ENCODE measurements at places on chromosomes 1 and 21.

DNA sequence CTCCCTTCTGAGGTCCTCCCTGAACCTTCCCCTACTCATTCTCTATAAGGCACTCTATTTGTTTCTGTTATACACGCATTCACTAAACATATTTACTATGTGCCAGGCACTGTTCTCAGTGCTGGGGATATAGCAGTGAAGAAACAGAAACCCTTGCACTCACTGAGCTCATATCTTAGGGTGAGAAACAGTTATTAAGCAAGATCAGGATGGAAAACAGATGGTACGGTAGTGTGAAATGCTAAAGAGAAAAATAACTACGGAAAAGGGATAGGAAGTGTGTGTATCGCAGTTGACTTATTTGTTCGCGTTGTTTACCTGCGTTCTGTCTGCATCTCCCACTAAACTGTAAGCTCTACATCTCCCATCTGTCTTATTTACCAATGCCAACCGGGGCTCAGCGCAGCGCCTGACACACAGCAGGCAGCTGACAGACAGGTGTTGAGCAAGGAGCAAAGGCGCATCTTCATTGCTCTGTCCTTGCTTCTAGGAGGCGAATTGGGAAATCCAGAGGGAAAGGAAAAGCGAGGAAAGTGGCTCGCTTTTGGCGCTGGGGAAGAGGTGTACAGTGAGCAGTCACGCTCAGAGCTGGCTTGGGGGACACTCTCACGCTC is 572 bp downstream of the CYB5RL start:
- DNase-seq: no peak

- no peak for DNase-seq
Observed at GRCh38 chr21:32046191-32046590, 173.4 kb downstream of the HUNK start.

GRCh38 chr1:40857737-40858136 is 4.4 kb downstream of the CITED4 start:
- DNase-seq: no peak

- DNase-seq: no peak
Observed at GRCh38 chr1:226292874-226293552, 16.0 kb downstream of the LIN9 start.

DNA sequence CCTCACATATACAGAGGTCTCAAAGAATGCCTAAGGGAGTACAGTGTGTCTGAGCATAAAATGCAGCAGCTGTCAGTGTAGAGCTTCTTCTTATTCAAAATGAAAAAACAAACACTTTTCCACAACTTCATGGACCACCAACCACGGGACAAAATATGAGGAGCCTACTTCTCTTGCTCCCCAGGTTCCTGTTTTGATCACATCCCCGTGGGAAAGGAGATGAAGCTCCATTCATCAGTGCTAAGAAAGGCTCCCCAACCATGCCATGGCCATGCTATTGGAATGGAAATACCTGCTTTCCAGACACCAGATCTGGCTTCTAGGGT is 383 bp downstream of the CD48 start:
- no peak for DNase-seq

GRCh38 chr1:70487910-70488665 is 77.0 kb downstream of the CTH start:
- DNase-seq: no peak

- no peak for DNase-seq
Observed at GRCh38 chr1:30478283-30478682, 245.1 kb downstream of the MATN1 start.

DNA sequence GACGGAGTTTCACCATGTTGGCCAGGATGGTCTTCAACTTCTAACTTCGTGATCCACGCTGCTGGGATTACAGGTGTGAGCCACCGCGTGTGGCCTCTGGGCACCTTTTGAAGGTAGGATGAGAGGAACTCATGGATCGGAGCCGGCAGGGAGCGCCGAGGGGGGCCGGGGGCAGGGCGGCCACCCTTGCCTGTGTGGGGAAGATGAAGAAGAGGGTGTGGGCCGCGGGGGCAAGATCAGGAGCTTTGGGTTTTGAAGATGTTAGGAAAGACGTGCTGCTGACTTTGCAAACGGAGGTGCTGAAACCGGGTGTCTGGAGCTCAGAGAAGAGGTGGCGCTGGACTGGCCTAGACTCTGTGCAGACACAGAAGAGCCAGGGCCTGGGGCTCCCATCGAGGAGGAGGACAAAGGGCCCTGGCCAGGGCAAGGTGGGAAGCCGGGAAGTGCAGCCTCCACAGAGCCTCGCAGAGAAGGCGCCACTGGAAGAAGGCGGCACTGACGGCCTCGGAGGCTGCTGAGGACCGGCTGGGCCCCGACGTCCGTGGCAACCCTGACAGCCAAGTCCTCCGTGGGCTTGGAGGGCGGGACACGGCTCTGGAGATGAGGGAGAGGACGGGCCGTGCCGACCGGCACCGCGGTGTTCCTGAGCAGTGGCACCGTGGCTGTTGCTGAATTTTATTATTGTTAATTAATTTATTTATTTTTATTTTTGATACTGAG is 13.7 kb downstream of the RNF223 start:
- DNase-seq: no peak

DNA sequence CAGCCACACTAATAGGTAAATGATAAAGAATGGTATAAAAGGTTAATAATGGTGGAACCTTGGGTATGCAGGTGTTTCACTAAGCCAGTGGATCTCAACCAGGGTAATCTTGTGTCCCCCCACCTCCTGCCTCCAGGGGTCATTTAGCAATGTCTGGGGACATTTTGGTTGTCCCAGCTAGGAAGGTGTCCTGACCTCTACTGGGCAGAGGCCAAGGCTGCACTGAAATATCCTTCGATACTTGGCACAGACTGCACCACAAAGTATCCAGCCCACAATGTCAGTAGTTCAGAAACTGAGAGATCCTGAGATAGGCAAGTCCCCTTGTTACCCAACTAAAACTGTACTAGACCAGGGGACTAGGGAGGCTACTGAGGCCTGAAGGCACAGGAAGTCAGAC is 113.6 kb upstream of the TIAM1 start:
- DNase-seq: no peak

DNA sequence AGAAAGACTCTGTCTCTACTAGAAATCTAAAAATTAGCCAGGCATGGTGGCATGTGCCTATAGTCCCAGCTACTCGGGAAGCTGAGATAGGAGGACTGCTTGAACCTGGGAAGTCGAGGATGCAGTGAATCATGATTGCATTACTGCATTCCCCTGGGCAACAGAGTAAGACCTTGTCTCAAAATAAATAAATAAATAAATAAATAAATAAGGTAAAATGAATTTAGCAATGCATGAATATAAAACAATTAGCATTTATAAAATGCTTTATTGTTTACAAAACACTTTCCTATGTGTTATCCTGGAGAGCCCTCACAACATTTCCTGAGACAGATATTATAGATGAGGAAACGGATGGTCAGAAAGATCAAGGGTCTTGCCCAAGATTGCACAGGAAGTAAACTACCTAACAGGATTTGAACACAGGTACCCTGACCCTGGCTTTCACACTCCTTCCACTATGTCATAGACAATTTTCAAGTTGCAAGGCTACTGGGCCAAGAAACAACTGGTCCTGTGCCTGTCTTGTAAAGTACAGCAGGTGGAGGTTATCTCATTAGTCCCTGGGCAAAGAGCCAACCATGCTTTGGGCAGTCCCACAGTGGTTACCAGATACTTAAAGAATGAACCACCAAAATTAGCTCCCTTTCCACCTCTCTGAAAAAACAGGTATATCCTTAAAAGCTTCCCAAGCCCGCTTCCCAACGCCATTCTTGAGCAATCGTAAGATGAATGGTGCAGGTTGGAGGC is 15.4 kb upstream of the VSIG8 start:
- DNase-seq: no peak

DNA sequence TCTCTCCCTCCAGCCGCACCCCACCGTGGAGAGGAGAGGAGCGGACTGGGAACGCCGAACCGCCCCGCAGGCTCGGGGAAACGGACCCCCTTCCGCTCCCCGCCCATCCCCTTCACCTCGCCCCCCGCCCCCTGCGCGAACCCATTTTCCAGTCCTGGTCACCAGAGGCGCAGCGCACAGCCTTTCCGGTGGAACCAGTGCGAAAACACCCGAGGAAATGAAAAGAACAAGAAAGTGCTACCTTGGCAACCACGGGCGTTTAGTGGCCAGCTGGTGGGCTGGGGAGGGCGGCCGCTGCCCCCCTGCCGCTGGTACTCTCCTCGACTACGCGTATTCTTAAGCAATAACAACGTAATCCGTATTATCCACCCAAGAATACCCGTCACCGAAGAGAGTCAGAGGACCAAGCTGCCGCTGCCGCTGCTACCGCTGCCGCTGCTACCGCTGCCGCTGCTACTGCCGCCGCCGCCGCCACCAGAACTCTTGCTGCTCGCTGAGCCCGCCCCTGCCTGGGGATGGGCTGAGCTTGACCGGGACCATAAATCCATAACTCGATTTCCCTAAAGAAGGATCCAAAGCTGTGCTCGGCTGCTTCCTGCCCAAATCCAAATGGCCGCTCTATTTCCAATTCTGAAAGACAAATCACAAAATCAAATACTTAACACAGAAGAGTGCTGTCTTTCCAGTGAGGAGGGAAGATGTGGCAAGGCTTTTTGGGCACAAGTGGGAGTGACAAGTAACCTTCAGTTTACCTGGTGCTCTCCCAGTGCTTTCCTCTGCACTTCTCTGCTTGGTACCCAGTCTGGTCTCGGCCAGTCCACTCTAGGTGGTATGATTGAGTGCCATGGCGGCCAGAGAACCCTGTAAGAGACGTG is 125.2 kb upstream of the DPYD start:
- no peak for DNase-seq

GRCh38 chr1:2187619-2188018 is 7.0 kb downstream of the FAAP20 start:
- DNase-seq: no peak

GRCh38 chr1:203216274-203217138 is 13.0 kb downstream of the CHIT1 start:
- peak; percentile 18 for DNase-seq

- DNase-seq: no peak
Observed at GRCh38 chr1:226329237-226329636, 20.3 kb upstream of the LIN9 start.

- no peak for DNase-seq
Observed at GRCh38 chr1:218886101-218886871, 287.4 kb upstream of the LYPLAL1 start.

All from GM12864 (cell line).